NCI-H2107 (cell line): ENCODE measurements at places on chromosomes 7 and 10.

GRCh38 chr7:47037607-47038006, 544.3 kb downstream of the TNS3 start:
- DNase-seq, result no peak

- DNase-seq, result no peak
Observed at GRCh38 chr7:38795593-38795992, 113.4 kb downstream of the VPS41 start.

GRCh38 chr7:73313521-73313906, 4.9 kb upstream of the NSUN5 start:
- DNase-seq, result no peak

DNA sequence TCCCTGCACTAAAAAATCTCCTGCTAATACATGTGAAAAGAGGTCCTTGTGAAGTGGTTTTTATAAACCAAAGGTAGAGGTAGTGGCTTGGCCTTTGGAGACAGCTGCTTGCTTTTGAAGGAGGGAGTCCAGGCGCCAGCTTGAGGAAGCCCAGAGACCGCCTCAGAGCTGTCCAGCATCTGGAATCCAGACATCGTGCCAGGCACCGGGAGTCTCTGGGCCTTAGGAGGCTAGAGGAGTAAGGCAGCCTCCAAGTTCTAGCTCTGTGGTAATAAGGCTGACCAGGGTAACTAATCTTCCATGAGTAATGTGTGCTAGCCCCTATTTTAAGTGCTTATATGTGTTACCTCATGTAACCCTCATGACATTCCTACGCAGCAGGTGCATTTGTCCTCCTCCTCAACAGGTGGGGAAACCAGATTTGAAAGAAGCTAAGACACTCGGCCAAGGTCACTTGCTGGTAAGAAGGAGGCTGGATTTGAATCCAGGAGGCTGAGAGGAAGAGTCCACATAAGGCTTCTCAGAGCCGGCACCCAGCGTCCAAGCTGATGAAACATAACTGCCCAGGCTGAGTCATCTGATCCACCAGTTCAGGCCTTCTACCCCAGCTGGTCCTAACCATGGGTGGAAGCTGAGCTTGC, 26.1 kb downstream of the PRLHR start:
- DNase-seq, result no peak

GRCh38 chr10:4609251-4609650, 216.8 kb upstream of the AKR1E2 start:
- no peak for DNase-seq

- DNase-seq, result no peak
Observed at GRCh38 chr7:158824028-158824427, 5.3 kb downstream of the ESYT2 start.

- no peak for DNase-seq
Observed at GRCh38 chr7:27423290-27423689, 180.7 kb downstream of the EVX1 start.

DNA sequence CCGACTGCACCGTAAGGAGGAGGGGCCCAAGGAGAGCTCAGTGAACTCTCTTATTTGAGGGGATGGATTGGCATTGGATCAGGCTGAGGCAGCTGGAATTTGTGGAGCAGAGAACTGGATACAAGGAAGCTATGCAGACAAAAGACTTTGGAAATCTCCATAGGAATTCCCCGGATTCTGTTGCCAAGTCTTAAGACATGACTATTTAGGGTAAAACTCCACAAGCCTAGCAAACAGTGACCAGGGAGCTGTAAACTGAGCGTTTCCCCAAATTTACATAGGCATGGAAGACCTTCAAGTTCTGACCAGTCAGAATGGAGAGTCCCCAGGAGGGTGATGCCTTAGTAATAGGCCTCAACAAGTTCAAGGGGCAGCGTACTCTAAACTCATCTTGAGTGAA, 82.5 kb upstream of the PCBD1 start:
- no peak for DNase-seq
